Skeletal muscle tissue (tissue), 5 donors: ENCODE measurements at places on chromosomes 2 and 18. TPM values are rescaled to one million over a fixed set of nuclear protein-coding genes. Genes with fewer than 3 reads are reported as not detected.

The TYW5 gene
- 6.8 TPM for total RNA-seq

The SCG2 gene
- not detected for total RNA-seq

The RAX gene
- total RNA-seq, result not detected

The CFC1 gene
- total RNA-seq, result not detected

The ZNF385B gene
- 1.0 TPM for total RNA-seq

The KIDINS220 gene
- 88.7 TPM for total RNA-seq

The MATN3 gene
- 0.52 TPM for total RNA-seq

The TUBA3E gene
- total RNA-seq, result not detected

The TEKT4 gene
- total RNA-seq, result under 0.01 TPM

The ITGA6 gene
- 83.5 TPM for total RNA-seq

The FLACC1 gene
- total RNA-seq, result 1.0 TPM

The ZSCAN30 gene
- 8.9 TPM for total RNA-seq

The ING5 gene
- 16.7 TPM for total RNA-seq

The SERPINB12 gene
- total RNA-seq, result not detected

The TTN gene
- 2,245 TPM for total RNA-seq

The ASIC4 gene
- total RNA-seq, result not detected

The C1QL2 gene
- total RNA-seq, result not detected
